Uterus (tissue), 4 donors: ENCODE measurements at places on chromosomes 13 and 19. TPM values are rescaled to one million over a fixed set of nuclear protein-coding genes. Genes with fewer than 3 reads are reported as not detected.

DNA sequence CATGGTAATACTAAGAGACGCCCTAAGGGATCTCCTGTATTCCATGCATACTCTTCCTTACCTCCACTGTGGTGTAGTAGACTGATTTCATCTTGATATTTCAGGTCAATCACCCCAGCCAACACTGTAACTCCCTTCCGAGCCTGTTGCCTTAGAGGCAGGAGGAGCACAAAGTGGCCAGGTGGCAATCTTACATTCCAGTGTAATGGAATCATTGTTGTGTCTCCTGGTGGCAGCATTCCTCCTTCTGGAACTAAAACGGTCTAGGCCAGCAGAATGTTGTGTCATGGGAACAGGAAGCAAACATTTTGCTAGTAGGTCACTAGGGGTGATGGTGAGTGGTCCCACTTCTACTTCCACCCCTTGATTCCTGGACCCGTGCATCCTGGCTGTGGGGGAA, 405.7 kb upstream of the SLC10A2 start:
- DNase-seq = no peak

- no peak for DNase-seq
These were observed 465.0 kb downstream of the TSHZ3 start for GRCh38 chr19:30884146-30884812.

The NLRP7 gene
- not detected for total RNA-seq

The STOML3 gene
- total RNA-seq = 0.27 TPM

DNA sequence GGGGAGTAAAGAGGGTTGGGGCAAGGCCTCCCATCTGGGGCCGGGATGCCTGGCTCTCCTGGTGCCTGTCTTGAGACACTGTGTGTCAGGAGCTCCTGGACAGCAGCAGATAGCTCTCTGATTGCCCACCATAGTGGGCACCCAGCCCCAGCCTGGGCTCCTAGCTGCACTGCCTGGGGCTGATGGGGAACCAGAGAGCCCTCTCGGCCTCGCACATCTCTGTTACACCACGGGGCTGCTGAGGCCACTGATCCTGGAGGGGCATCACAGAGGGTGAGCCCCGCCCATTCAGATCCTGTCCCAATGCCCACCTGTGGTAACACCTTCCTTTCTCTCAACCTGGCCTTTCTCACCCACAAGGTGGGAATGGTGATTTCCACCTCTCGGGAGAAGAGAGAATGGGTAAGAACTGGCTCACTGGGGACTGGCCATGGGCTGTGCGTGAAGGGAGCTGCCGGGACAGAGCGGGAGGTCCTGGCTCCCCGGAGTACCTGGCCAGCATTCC, 135.9 kb downstream of the URI1 start:
- no peak for DNase-seq

- DNase-seq = no peak
These were observed 254.3 kb upstream of the PRR20A start for GRCh38 chr13:56886398-56886797.

- no peak for DNase-seq
These were observed 170.6 kb downstream of the ZIC5 start for GRCh38 chr13:99800951-99801350.

The ZNF530 gene
- 5.3 TPM for total RNA-seq

The IZUMO4 gene
- 86.1 TPM for total RNA-seq
